ENCODE measurements at places on chromosomes 7 and 10. TPM values are rescaled to one million over a fixed set of nuclear protein-coding genes. Genes with fewer than 3 reads are reported as not detected.

GRCh38 chr7:22351878-22352277, 5.1 kb downstream of the RAPGEF5 start:
- DNase-seq, result no peak

KCNIP2 gene
- total RNA-seq, result 369 TPM

- DNase-seq, result no peak
These were observed 50.4 kb upstream of the PTPRN2 start for GRCh38 chr7:158638001-158638400.

PPP1R17 gene
- not detected for total RNA-seq

- no peak for DNase-seq
These were observed 396 bp upstream of the EXOC4 start for GRCh38 chr7:133252506-133252857.

- no peak for DNase-seq
These were observed 108.4 kb downstream of the C10orf105 start for GRCh38 chr10:71611131-71611530.

TMEM26 gene
- total RNA-seq, result 0.85 TPM

DNA sequence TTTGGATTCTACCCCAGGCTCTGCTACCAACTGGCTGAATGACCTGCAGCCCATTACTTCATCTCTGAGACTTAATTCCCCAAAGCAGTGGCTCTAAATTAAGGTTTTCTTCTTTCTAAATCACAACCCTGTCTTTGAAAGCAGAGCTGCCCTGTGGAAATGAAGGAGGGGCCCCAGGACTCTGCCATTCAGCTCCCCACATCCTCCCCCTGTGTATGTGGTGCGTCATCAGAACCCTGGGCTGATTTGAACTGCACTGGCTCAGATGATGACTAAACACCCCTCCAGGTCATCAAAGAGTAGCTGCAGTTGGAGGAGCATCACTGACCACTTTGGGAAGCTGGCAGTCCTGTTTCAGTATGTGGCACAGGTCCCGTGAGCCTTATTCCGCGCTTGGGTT, 46.6 kb downstream of the BPGM start:
- DNase-seq, result peak; percentile 51

- DNase-seq, result peak; percentile 37
These were observed 26.2 kb downstream of the ADK start for GRCh38 chr10:74177140-74177677.

DNA sequence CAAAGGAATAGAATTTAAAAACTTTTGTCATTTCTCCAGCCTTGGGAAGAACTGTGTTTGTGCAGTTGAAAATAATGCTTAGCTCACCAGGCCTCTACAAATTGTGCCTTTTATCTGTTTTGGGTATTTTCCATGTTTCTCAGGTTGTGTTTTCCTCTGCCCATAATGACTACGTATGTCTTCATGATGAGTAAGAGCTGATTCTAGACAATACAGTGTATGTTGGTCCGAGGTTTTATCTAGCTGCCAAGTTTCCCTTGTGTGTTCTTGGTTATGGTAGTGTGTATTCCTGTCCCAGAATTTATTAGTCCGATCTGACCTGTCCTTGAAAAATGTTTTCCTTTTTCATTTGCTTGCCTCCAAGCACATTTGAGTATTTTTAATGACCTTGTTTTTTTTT, 83.7 kb upstream of the GLCCI1 start:
- DNase-seq, result no peak

DNA sequence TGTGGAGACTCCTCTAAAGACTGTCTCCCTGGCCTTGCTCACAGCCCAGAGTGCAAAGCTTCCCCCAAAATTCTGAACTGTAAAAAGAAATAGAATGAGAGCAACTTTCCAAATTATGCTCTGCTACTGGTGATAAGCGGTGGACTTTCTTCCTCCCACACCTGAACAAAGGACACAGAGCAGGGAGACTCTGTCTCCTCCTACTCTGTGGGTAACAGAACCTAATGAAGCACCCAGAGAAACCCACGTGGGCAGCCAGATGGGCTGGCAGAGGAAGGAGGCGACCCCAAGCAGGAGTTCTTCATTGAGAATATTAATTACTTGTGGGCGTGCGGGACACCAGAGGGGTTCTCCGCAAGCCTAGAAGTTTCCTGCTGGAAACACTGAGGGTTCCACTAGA, 139.5 kb downstream of the KMT2E start:
- DNase-seq, result no peak

- no peak for DNase-seq
These were observed 745 bp upstream of the ORAI2 start for GRCh38 chr7:102432442-102433218.

FAM25G gene
- not detected for total RNA-seq

- DNase-seq, result no peak
These were observed 26.7 kb upstream of the EN2 start for GRCh38 chr7:155431231-155431630.

DNA sequence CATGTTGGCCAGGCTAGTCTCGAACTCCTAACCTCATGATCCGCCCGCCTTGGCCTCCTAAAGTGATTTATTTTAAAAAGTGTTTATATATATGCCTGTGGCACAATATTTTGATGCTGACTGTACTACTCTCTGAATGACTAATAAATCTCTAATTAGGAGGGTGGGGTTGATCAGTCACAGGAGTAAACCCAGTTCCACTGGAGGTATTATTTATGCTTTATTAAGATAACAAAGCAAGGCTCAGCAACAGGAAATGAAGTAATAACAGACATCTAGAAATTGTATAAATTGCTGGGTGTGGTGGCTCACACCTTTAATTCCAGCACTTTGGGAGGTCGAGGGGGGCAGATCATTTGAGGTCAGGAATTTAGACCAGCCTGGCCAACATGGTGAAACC, 26.0 kb upstream of the MCU start:
- no peak for DNase-seq

DNA sequence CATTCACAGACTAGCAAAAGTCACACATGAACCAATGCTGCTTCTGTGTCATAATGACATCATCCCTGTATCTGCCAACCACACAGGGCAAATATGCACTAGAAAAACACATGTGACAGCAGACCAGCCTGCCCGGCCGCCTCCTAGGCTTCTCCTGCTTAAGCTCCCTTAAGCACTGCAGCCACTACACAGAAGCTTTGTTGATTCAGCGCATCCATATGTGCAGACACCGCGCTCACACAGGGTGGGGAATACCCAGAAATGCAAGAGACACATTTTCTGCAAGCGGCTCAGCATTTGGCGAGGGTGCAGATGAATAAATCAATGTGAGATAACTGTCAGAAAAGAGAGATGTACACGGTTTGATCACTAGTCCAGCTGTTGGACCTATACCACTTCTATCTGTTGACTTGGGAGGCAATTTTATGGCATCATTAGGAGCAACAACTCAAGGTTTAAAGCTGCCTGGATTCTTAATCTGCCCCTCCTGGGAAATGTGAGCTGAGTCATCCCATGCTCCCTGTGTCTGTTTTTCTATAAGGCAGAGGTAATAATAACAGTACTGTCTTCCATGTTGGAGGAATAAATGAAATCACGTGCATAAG, 33.4 kb downstream of the CPXM2 start:
- DNase-seq, result no peak

CYP3A5 gene
- 0.16 TPM for total RNA-seq

EN2 gene
- 0.08 TPM for total RNA-seq

- no peak for DNase-seq
These were observed 34.3 kb downstream of the INPP5A start for GRCh38 chr10:132571650-132572544.

CALHM2 gene
- 25.6 TPM for total RNA-seq

ERV3-1 gene
- 13.6 TPM for total RNA-seq

- no peak for DNase-seq
These were observed 690.9 kb downstream of the NXPH1 start for GRCh38 chr7:9124320-9124719.

- DNase-seq, result no peak
These were observed 22.6 kb downstream of the ZNRF2 start for GRCh38 chr7:30306976-30307375.

DNA sequence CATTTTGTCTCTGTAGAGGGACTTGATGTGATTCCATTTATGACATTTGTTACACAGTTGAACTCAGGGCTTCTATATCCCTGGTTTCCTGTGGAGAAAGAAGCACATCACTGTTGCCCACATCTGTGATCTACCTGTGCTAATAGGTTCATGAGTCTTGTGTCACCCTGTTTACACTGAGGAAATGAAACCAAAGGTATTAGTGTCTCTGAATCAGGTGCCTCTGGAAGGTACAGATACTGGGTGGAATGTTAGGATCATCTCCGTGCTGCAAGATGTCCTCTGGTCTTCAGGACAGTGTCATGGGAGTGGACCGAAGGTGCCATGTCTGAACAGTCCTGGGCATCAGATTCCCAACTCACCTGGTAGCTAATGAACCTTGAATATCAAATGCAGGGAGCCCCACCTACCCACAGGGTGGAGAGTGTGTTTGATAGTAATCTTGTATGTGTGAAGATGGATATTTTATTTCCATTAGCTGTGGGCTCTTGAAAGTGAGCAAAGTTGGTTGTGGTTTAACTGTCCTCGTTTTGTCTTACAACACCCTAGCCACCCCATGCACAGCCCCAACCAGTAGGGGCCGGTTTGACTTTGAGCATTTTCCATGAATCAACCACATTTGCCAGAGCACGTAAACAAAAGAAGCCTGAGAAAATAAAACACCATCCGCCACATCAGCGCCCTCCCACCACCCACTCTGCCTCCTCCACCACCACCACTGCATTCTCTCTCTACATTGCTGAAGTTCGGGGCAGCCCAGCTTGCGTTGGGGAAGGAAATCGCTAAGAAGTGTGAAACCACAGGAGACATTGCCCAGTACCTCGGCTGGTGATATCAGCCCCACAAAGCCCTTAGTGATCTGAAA, 40.7 kb downstream of the TARP start:
- DNase-seq, result no peak

DNA sequence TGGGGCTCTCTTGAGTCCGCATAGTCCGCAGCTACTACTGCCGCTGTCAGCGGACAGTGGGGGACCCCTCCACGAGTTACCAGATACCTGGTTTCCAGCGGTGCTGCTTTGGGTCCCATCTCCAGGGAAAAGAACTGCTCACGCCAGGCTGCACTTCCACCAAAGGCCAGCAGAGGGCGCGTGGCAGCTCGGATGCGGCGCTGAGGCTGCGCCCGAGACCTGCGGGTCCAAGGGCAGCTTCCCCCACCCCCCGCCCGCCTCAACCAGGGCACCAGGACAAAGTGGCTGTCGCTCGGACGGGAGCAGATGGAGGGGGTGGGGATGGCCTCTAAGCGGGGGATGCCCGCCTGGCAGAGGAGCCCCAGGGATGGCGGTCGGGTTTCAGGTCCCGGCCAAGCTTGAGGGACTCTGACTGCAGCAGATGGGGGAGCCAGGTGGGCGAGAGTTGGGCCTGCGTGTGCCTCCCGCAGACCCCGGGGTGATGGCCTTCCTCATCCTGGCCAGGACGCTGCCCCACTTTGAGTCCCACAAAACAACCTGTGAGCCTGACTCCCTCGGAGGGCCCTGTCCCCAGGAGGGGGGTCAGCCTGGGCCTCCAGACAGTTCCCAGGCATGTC, 23.8 kb upstream of the ZNF735 start:
- no peak for DNase-seq

GRCh38 chr10:37733822-37734221, 123.6 kb downstream of the ZNF248 start:
- no peak for DNase-seq

DNA sequence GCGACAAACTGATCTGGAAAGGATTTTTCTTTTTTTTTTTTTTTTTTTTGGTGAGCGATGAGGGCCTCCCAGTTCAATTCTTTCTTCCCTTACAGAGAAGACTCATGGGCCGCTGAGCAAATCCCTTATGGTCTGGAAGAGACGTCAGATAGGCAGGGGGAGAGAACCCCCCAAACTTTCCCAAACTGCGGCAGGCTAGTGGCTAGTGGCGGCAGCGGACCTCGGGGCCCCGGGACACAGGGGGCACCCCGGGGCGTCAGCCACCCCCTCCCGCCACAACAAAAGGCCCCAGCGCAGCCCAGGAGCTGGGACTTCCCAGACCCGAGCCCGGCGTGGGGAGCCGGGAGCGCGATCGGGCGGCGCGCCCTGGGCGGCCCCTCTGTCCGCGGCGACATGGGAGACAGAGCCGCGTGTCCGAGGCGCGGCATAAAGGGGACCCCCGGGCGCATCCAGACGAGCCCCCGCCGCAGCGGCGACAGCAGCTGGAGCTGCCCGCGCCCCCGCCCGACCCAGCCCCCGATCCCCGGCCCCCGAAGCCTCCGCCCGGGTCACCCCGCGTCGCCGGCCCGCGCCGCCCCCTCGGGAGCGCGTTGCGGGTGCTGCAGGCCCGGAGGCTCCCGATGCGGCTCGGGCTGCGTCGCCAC, 755 bp downstream of the FAM171A1 start:
- DNase-seq, result peak; percentile 32

SMO gene
- 7.6 TPM for total RNA-seq

Data from left cardiac atrium (tissue), 4 donors.